ENCODE measurements at places on chromosomes 11 and 22.

GRCh38 chr11:61045271-61045670, 57.0 kb upstream of the CD5 start:
- no peak for DNase-seq

DNA sequence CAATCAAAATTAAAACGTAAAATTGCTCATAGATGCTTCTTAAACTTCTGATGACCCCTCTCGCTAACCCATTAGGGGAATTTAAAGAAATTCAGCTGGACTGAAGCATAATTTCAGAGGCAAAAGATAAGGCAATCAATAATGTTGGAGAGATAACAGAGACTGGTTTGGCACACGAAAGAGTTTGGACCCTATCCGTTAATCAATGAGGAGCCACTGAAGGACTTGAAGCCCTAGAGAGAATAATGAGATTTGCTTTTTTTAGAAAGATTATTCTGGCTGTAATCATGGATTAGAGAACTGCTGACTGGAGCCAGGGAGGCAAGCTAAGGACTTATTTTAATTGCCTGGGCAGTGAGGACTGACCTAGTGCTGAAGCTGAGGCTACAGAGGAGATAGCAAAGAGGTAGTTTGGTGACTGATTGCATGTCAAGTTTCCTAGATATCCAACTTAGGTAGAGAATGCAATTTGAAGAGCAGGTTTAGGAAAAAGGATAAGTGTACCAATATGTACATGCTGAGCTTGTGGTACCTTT, 11.9 kb upstream of the ARHGAP42 start:
- DNase-seq, result no peak

- DNase-seq, result peak; percentile 31
Observed at GRCh38 chr22:38570779-38571364, 889 bp upstream of the DMC1 start.

GRCh38 chr11:12330485-12331231, 46.7 kb upstream of the PARVA start:
- DNase-seq, result no peak

DNA sequence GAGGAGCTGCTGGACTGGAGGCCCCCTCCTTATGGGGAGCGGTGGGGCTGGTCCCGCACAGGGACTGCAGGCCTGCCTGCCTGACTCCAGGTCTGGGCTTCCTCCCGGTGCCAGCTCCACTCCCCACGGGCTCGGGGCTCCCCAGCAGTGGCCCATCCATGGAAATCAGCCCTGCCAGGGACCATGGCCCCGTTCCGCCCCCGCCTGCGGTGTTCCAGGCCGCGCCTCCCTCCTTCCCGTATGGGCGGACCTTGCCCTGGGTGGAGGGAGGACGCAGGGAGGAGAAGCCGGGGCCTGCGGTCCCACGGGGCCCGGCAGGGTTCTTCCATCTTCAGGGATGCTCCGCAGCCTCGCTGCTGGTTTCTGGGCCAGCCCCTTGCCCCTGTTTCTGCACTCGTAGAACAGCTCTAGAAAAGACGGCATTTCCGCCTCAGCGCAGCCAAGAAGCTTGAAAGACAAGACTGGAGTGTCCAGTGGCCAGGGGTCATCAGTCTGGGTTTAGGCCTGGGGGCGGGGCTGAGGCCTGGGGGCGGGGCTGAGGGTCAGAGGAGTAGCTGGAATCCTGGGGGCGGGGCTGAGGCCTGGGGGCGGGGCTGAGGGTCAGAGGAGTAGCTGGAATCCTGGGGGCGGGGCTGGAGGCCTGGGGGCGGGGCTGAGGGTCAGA, 1330.6 kb downstream of the BRD1 start:
- no peak for DNase-seq

DNA sequence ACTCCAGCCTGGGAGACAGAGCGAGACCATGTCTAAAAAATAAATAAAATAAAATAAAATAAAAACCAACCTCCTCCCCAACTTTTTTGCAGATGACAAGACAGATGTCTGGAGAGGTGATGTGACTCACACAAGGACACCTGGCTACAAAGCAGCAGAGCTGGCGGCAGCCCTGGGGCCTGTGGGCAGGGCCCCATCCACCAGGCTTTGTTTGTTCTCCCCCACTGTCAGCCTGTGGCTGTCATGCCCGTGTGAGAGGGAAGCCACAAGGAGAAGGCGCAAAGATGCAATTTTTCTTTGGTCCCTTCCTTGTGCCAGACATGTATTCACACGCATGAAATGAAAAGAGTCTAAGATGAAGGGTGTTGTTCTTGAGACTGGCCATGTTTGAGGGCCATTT, 16.6 kb downstream of the CD59 start:
- DNase-seq, result no peak

- DNase-seq, result no peak
Observed at GRCh38 chr11:80702264-80702663, 1261.4 kb upstream of the TENM4 start.

GRCh38 chr11:43392713-43393112, 34.0 kb downstream of the TTC17 start:
- DNase-seq, result no peak

Measured in fibroblast of pulmonary artery (primary cell).